ENCODE measurements at places on chromosomes 2 and 18. TPM values are rescaled to one million over a fixed set of nuclear protein-coding genes. Genes with fewer than 3 reads are reported as not detected.

DNA sequence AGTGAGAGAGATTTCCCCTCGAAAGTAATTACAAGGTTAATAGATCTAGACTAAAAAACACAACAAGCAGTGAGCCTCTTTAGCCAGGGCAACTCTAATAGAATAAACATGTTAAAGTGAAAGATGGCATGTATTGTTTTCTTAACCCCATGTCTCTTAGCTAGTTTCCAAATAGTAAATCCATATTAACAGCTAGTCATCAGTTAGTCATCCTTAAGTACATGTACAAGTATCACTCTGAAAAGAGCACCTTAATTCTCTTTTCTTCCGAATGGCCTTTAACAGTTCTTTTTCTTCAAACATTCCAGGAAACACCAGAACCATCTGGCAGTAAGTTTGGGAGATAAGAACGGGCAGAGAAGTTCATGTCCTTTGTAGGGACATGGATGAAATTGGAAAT, 1480.0 kb downstream of the LRP1B start:
- H3K4me1 ChIP-seq, result no peaks in the 10 kb centered on the region
- H3K4me3 ChIP-seq, result no peak overlapping the region
- DNase-seq, result no peak
- no peaks in the 10 kb centered on the region for H3K36me3 ChIP-seq

The C2orf81 gene
- total RNA-seq, result 2.4 TPM

DNA sequence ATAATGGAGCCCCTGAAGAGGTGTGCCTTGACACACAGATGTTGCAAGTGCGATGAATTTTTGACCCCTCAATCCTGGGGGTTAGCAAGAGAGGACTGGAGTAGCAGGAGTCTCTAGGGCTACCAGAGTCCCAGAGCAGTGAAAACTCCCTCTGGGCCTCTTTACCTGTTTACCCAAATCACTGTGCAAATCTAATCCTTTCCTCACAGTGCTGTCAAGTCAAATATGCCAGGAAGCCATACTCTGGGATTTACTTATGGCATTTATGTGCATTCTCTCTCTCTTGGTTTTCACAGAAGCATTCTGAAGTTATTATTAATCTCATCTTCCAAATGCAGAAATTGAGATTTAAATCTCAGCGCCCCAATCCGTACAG, 62.0 kb downstream of the MOGAT1 start:
- no peak overlapping the region for H3K27ac ChIP-seq
- H3K4me1 ChIP-seq, result no peaks in the 10 kb centered on the region
- no peaks in the 10 kb centered on the region for H3K36me3 ChIP-seq
- no peak for DNase-seq

The TBR1 gene
- not detected for total RNA-seq

- no peaks in the 10 kb centered on the region for H3K36me3 ChIP-seq
- H3K4me1 ChIP-seq, result no peaks in the 10 kb centered on the region
- no peaks in the 10 kb centered on the region for H3K27me3 ChIP-seq
- DNase-seq, result no peak
These were observed 1615.1 kb downstream of the DPP10 start for GRCh38 chr2:116057538-116057937.

- no peak overlapping the region for H3K27ac ChIP-seq
- H3K4me3 ChIP-seq, result no peak overlapping the region
- H3K27me3 ChIP-seq, result no peaks in the 10 kb centered on the region
- no peak for DNase-seq
- H3K36me3 ChIP-seq, result peaks cover 7% of the 10 kb centered on the region
- H3K4me1 ChIP-seq, result peaks cover 78% of the 10 kb centered on the region
These were observed 109.2 kb upstream of the MGAT5 start for GRCh38 chr2:134144651-134145050.

- no peaks in the 10 kb centered on the region for H3K4me1 ChIP-seq
- H3K36me3 ChIP-seq, result no peaks in the 10 kb centered on the region
- H3K27ac ChIP-seq, result no peak overlapping the region
These were observed 28.3 kb downstream of the TCF4 start for GRCh38 chr18:55559739-55560138.

DNA sequence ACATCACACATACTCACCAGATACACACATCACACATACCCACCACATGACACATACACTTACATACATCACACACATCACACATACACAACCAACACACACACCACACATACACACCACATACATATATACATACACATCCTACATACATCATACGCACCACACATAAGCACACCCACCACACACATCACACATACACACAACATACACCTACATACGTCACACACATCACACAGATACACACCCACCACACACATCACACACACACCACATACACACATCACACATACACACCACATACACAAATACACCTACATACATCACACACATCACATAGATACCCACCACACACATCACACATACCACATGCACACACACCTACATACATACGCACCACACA, 158.4 kb downstream of the NDUFA10 start:
- H3K4me3 ChIP-seq, result no peak overlapping the region
- H3K27ac ChIP-seq, result no peak overlapping the region
- H3K27me3 ChIP-seq, result no peaks in the 10 kb centered on the region
- peaks cover 8% of the 10 kb centered on the region for H3K4me1 ChIP-seq
- DNase-seq, result no peak

The LHCGR gene
- not detected for total RNA-seq

GRCh38 chr2:109690822-109691541, 76.8 kb downstream of the SOWAHC start:
- H3K4me1 ChIP-seq, result no peaks in the 10 kb centered on the region
- peaks cover 2% of the 10 kb centered on the region for H3K36me3 ChIP-seq
- no peak for DNase-seq
- no peak overlapping the region for H3K27ac ChIP-seq
- no peak overlapping the region for H3K4me3 ChIP-seq
- H3K27me3 ChIP-seq, result peaks cover 2% of the 10 kb centered on the region

DNA sequence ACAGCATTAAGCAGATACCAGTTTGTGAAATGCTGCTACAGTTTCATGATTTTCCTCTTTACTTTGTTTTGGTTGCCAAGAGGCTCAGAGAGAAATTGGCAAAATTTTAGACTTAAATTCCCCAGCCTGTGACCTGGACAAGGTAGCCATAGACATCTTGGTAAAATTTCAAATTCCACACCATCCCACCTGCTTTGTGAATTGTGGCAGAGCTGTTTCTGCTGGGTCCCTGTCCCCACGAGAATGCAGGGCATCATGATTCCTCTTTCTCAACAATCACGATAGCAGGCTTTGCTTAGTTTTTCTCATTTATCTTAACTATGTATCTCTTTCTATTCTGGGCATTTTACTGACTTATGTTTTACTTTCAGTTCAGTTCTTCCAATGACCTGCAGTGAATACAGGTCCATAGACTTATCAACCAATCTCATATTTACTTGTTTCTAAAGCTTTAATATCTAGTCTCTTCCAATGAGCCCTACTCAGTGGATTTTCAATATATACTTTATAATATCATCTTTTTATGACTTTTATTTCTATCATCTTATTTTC, 351.6 kb downstream of the SOCS6 start:
- H3K4me3 ChIP-seq, result no peak overlapping the region
- no peak for DNase-seq
- no peak overlapping the region for H3K27ac ChIP-seq
- H3K4me1 ChIP-seq, result no peaks in the 10 kb centered on the region
- H3K36me3 ChIP-seq, result peaks cover 2% of the 10 kb centered on the region

DNA sequence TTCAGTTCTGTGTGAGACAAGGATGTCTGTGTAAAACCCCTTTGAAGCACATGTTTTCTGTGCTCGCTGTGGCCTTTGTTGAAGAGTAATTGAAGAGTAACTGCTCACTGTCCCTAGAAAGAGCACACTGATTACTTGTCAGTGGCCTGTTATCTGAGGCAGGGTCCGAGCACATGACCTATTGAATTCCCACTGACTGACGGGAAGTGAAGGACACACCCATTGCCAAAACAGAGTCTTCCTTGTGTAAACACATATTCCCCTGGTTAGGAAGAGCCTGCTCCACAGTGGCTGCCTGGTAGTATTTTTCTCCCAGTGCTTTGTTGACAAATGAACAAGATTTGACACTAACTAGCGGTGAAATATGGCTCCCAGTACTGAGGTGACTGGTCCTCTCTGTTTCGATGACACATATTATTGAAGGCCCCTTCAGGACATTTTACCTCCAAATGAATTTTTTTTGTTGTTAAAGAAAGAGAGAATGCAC, 148.5 kb upstream of the GYPC start:
- no peak overlapping the region for H3K4me3 ChIP-seq
- H3K27me3 ChIP-seq, result peaks cover 2% of the 10 kb centered on the region
- H3K27ac ChIP-seq, result no peak overlapping the region
- H3K4me1 ChIP-seq, result no peaks in the 10 kb centered on the region
- no peaks in the 10 kb centered on the region for H3K36me3 ChIP-seq
- DNase-seq, result no peak

Data from activated CD4-positive, alpha-beta memory T cell treated with anti-CD3 and anti-CD28 coated beads for 36 hours (primary cell).